Nephron progenitor cell (in vitro differentiated cells): ENCODE measurements at places on chromosomes 11 and 22.

DNA sequence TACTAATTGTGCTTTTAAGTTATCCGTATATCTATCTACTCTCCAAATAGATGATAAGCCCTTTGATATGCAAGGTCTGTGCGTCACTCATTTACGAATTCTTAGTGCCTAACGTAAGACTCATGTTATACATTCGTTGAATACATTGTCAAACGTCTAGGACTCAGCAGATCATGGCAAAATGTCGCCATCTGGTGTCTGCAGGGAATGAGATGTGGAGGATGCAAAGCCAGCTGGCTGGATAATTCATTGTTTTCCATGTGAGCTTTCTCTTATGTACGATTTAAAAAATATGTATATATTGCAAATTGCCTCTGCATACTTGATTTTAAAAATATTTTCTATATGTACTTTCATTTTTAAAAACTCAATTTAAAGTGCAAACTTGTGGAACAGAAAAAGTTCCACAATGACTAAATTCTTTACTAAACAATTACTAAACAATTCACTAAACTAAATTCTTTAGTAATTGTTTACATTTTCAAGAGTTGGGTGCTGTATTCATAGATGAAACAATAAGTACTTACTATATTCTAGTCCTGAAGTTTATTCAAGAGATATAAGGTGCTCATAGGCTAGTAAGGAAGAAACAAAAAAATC lies 33.8 kb downstream of the ZNF202 start:
- H3K27me3 ChIP-seq: peaks cover 11% of the 10 kb centered on the region
- H3K4me1 ChIP-seq: peaks cover 2% of the 10 kb centered on the region
- no peak overlapping the region for H3K27ac ChIP-seq
- H3K36me3 ChIP-seq: no peaks in the 10 kb centered on the region
- H3K4me3 ChIP-seq: no peak overlapping the region
- DNase-seq: peak; percentile 61

GRCh38 chr22:20601308-20601707 lies 93.9 kb downstream of the MED15 start:
- no peak overlapping the region for H3K4me3 ChIP-seq
- H3K36me3 ChIP-seq: no peaks in the 10 kb centered on the region
- DNase-seq: no peak
- peaks cover 20% of the 10 kb centered on the region for H3K4me1 ChIP-seq
- H3K27ac ChIP-seq: no peak overlapping the region
- H3K27me3 ChIP-seq: peaks cover 16% of the 10 kb centered on the region

GRCh38 chr22:49447837-49448236 lies 379.8 kb downstream of the BRD1 start:
- H3K27me3 ChIP-seq: peaks cover 12% of the 10 kb centered on the region
- peaks cover 25% of the 10 kb centered on the region for H3K4me1 ChIP-seq
- no peak for DNase-seq
- no peaks in the 10 kb centered on the region for H3K36me3 ChIP-seq

DNA sequence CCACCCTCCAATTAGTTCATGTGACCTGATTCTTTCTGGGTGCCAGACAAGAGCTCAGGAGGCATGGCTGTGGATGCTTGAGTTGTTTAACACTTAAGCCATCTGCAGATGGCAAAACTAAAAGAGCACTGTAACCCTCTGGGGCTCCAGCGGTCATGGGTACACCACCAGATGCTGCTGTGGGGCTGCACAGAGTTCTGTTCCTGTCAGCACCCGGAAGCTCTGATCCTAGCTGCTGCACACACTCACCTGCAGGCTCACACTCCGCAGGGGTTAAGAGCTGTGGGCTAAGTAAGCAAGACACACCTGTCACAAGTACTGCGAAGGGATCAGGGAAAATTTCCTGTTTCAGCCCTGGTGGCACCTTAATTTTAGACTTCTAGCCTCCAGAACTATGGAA lies 307.8 kb downstream of the C11orf87 start:
- no peak for DNase-seq
- no peaks in the 10 kb centered on the region for H3K36me3 ChIP-seq
- H3K27me3 ChIP-seq: peaks cover 3% of the 10 kb centered on the region
- no peak overlapping the region for H3K4me3 ChIP-seq

- H3K4me1 ChIP-seq: no peaks in the 10 kb centered on the region
- no peaks in the 10 kb centered on the region for H3K27me3 ChIP-seq
- H3K36me3 ChIP-seq: no peaks in the 10 kb centered on the region
- DNase-seq: no peak
- no peak overlapping the region for H3K27ac ChIP-seq
Observed at GRCh38 chr11:83827520-83827919, 541.4 kb upstream of the CCDC90B start.

DNA sequence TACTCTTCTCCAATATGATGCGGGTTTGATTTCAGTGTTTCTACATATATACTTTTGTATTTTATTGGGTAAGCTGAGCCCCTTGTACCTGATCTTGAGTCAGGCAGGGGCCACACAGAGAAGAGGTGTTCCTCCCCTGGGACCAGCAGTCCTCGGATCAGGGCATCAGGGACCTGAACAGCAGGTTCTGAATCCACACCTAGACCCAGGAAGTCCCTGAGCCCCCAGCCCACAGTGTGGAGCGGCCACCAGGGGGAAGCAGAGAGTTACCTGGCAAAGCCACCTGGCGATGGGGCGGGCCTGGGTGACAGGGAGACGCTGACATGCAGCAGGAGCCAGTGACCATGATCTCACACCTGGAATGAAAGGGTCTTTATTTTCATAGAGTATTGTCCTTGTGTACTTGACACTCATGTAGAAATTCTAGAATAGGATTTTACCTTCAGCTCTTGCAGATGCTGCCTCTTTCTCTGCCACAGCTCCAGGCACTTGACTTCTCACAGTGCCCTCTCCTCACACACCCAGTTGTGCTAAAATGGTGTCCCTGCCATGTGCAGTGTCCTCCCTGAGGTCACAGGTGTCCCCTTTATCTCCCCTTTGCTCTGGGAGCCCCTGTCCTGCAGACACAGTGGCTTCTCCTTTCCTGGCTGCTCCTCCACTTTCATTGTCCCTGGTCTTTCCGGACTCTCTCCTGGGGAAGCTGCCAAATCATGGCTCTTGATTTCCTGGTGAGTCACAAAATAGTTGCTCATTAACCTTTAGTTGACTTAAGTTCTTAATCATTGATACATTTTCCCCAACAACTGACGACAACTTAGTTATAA lies 48.5 kb downstream of the GGTLC2 start:
- no peak overlapping the region for H3K4me3 ChIP-seq
- peak; percentile 73 for DNase-seq
- peaks cover 40% of the 10 kb centered on the region for H3K27me3 ChIP-seq
- no peak overlapping the region for H3K27ac ChIP-seq

GRCh38 chr11:79742176-79742575 lies 301.3 kb upstream of the TENM4 start:
- DNase-seq: no peak
- no peak overlapping the region for H3K4me3 ChIP-seq
- H3K27ac ChIP-seq: no peak overlapping the region

DNA sequence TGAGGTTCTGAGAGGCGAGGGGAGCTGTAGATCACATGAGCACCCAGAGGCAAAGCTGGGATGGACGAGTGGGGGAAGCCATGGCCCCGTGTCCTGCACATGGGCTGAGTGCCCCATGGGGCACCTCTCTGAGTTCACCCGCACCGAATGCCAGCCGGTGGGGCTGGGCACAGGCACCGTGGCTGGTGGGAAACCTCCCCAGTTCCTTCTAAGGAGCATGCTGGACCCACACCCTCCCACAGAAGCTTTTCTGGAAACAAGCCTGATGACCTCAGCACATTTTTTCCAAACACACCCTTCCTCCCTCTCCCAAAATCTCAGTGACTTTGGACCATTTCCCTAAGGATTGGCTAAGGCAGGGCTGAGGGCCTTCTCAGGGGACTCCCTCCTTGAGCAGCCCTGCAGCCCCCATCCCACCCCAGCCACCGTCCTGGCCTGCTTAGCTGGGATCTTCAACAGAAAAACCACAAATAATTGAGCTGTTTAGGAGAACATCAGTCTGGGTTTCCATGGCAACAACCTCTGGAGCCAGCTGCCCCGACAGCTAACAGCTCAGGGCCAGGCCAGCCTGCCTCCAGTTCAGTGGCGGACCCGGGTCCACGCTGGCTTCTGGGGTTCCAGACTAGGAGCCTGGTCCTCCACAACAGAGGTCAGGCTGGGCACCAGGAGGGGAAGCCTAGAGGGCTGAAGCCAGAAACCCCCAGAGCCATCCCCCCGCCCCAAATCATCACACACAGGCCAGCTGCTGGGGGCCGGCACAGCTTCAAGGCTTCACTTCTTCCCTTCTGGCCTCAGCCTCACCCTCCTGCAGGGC lies 18.1 kb upstream of the LINC01488 start:
- no peak overlapping the region for H3K4me3 ChIP-seq
- DNase-seq: peak; percentile 36
- no peaks in the 10 kb centered on the region for H3K36me3 ChIP-seq
- peaks cover 13% of the 10 kb centered on the region for H3K4me1 ChIP-seq
- no peak overlapping the region for H3K27ac ChIP-seq

GRCh38 chr11:69546735-69547370 lies 65.4 kb downstream of the LINC01488 start:
- DNase-seq: no peak
- peaks cover 11% of the 10 kb centered on the region for H3K27me3 ChIP-seq
- no peaks in the 10 kb centered on the region for H3K36me3 ChIP-seq
- no peak overlapping the region for H3K27ac ChIP-seq
- H3K4me3 ChIP-seq: no peak overlapping the region

DNA sequence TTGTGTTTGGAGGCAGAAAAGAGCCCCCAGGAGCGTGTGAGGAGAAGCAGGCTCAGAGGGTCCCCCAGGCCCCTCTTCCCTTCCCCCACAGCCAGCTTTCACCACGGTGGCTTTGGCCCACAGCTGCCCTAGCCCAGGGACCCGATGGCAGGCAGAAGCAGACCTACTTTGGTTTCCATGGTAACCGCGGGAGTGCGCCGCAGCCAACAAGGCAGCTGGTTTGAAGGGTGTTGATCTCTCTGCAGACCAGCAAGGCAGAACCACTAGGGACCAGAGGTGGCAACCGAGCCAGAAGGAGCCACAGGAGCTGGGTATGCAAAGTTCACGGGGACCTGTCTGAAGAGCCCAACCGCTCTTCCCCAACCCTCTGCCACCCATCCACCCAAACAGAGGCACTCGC lies 69.4 kb downstream of the BUD13 start:
- DNase-seq: peak; percentile 65
- peak overlapping the region; percentile 62 for H3K27ac ChIP-seq
- H3K4me3 ChIP-seq: no peak overlapping the region
- H3K4me1 ChIP-seq: peaks cover 35% of the 10 kb centered on the region
- no peaks in the 10 kb centered on the region for H3K36me3 ChIP-seq
- H3K27me3 ChIP-seq: peaks cover 14% of the 10 kb centered on the region

GRCh38 chr11:22792497-22792896 lies 37.1 kb downstream of the SVIP start:
- no peak for DNase-seq
- peaks cover 4% of the 10 kb centered on the region for H3K27me3 ChIP-seq
- H3K27ac ChIP-seq: no peak overlapping the region
- H3K4me1 ChIP-seq: peaks cover 4% of the 10 kb centered on the region
- no peaks in the 10 kb centered on the region for H3K36me3 ChIP-seq

DNA sequence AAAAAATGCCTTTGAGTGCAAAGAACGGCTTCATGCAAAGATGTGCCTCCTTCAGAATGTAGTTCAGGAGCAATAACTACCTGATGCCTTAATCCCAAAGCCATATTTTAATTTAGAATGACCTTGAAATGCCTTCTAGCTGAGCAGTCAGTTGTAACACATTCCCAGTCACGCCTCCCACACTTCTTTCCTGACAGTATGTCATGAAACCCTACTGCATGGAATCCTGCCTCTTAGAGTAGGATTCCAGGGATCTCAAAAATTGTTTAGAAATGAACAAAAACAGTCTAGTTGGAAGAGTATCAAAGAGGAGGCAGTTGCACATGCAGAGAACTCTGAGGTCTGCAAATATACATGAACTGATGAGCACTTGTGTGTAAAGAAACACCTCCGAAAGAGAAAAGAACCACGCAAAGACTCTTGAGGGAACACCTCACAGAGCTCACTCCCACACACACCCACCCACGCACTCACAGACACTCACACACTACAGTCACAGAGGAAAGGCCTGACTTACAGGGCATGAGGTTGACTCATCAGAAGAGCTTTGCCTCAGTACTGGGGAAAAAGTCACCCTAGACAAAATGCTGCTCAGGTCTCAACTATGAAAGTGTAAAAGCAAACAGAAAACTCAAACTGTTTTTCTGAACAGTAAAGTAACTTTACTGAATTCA lies 77.4 kb downstream of the GGTLC2 start:
- no peak for DNase-seq
- H3K27ac ChIP-seq: no peak overlapping the region
- H3K4me1 ChIP-seq: no peaks in the 10 kb centered on the region
- H3K4me3 ChIP-seq: no peak overlapping the region

DNA sequence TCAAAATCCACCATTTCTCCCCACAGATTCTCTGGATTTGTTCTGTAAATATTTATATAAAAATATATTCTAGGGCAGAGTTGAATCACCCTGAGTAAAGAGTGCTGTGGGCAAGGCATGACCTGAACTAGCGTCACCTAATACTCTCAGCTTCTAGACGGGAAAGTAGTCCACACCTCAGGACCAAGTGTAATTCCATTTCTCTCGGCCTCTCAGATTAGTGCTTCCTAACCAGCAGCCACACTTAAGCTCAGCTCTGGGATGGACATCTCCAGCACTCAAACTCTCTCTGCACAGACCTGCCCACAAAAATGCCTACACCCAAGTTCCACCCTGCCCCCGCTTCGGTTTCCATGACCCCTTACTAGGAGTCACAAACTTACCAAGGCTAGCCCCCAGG lies 5.3 kb downstream of the SPTBN2 start:
- peaks cover 80% of the 10 kb centered on the region for H3K4me1 ChIP-seq
- no peak for DNase-seq
- peaks cover 5% of the 10 kb centered on the region for H3K36me3 ChIP-seq
- H3K27ac ChIP-seq: no peak overlapping the region
- no peaks in the 10 kb centered on the region for H3K27me3 ChIP-seq
- no peak overlapping the region for H3K4me3 ChIP-seq

- H3K4me1 ChIP-seq: peaks cover 23% of the 10 kb centered on the region
- peak overlapping the region; percentile 8 for H3K27ac ChIP-seq
- no peaks in the 10 kb centered on the region for H3K36me3 ChIP-seq
- no peak overlapping the region for H3K4me3 ChIP-seq
Observed at GRCh38 chr11:57275582-57275981, 38.5 kb upstream of the APLNR start.
